Stimulated activated CD4-positive, alpha-beta T cell treated with anti-CD3 and anti-CD28 coated beads, Interleukin-2, amount 100 ng/mL, for 48 hours (primary cell): ENCODE measurements at places on chromosomes 12 and 14.

DNA sequence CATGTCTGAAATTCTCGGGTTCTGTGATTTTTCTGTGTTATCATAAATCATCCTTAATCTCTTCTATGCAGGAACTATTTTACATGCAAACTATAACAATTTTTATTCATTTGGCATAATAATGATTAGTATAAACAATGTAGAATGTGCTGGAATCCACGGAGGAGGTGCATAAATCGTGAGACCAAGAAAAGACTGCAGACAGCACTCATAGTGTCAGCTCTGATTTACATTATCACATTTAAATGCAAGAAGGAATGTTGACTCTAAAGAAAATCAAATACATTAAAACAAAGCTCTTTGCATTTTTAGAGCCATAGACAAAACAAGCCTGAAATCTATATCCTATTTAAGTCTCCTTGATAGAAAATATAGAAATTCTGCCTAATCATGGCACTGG lies 501.7 kb upstream of the STXBP6 start:
- DNase-seq: no peak

GRCh38 chr12:16165506-16165905 lies 112.0 kb downstream of the SLC15A5 start:
- DNase-seq: no peak

GRCh38 chr12:30977124-30977523 lies 50.6 kb downstream of the TSPAN11 start:
- no peak for DNase-seq

DNA sequence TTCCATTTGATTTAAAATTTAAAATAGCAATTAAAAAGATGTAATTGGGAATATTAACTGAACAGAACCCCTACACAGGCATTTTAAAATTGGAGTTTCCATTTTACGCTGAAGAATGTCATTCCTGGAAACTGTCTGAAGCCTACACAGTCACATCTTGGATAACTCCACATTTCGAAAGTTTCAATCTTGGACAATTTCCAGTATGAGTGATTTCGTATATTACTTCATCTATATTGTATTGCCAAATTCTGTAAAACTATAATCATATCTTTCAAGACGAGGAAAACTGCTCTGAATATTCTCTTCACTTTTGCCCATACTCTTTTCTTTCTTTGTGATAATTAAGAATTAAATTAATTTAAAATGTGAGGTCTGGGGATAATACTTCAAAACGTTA lies 194.2 kb upstream of the ABCD2 start:
- no peak for DNase-seq

DNA sequence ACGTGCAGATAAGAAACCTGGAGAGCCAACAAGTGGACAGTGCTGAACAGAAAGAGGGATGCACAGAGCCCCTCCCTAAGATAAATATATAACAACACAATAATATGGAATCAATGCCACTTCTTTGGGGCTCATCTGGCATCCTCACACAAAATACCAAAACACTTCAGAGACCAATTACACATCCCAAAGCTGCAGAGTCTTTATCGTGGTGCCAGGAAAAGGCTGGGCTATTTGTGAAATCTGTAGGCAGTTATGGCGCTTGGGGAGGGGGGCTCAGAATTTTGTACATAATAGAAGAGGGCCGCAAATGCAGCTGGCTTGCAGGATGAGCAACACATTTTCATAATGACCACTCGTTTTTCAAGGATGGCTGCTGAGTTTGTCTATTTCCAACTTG lies 160.4 kb upstream of the NOS1 start:
- no peak for DNase-seq

DNA sequence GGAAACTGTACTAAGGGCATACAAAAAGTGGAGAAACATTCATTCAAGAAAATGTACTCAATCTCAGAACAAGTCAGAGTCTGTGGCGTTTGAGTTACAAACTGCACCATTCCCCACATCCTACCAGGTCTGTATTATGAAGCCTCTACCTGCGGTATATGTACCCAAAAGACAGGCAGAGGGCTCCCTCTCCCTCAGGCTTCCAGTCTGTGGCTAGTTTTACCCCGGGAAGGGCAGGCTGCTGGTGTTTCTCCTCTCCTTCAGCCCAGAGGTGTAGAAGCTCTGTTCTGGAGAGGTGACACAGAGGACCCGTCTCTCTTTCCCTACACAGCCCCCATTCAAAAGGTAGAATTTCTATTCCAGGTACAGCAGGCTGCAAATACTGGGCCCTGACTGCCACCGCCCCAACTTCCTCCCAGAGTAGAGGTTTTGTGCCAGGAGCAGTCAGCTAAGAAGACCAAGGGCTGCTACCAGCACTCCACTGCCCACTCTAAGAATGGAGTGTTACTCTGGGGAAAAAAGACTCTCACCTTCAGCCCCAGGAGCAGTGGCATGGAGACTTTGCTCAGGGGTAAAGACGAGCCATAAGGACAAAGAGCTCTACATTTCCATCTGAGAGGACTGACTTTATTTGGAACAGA lies 39.4 kb downstream of the PARP11 start:
- no peak for DNase-seq
